Central memory CD4-positive, alpha-beta T cell (primary cell): ENCODE measurements at places on chromosomes 1 and 21.

GRCh38 chr1:235650341-235651169 lies 971 bp upstream of the GNG4 start:
- no peak for DNase-seq

DNA sequence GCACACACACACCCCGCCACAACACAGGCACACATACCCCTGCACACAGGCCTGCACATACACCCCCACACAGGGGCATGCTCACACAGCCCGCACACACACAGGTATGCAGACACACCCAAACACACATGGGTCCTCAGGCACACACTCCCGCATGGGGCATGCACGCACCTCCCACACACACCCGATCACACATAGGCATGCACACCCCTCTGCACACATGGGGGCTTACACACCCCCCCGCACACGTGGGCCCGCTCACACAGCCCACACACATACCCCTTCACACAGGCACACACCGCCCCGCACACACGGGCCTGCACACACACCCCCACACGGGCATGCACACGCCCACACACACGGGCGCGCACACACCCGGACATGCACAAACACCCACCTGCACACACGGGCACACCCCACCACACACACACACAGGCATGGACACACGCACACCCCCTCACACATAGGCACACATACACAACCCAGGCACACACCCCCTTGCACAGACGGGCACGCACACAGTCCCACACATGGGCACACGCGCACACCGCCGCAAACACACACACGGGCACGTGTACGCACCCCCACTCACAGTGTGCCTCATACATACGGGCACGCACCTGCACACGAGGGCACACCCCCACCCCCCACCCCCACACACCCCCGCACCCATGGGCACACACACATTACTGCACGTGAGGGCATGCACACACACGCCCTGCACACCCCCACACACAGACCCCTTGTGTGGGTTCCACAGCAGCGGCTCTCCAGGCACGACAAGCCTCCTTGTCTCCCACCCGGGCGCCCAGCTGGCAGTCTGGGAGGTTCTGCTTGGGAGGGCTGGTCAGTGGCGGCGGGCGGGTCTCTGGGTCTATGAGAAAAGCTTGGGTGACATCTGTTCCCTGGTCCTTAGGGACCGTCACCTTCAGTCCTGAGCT lies 8.3 kb downstream of the ATAD3B start:
- DNase-seq = no peak

GRCh38 chr1:207872621-207873020 lies 38.3 kb downstream of the CD34 start:
- DNase-seq = no peak

GRCh38 chr1:245510144-245510543 lies 355.4 kb downstream of the KIF26B start:
- no peak for DNase-seq

DNA sequence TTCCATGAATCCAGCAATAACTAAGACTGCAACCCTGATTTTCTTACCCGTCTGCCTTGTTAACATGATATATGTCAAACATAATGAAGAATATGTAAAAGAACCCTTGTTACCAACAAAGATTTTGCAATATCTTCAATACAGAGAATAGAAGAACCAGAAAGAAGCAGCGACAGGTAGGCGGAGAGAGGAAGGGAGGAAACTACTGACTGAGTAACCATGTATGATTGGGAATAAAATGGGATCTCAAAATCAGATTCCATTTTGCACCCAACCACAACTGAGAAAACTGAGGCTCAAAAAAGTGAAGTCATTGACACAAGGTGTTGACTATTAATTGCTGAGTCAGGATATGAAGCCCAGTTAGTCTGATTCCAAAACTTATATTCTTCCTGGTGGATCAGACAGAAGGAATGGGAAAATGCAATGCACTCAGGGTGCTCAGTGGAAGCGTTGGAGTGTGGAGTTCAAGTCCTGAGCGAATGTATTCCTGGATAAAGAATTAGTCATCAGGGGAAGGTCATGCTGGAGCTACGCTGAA lies 293.3 kb upstream of the GREM2 start:
- no peak for DNase-seq

GRCh38 chr1:88736633-88737248 lies 52.7 kb downstream of the PKN2 start:
- no peak for DNase-seq

- DNase-seq = peak; percentile 14
These were observed 3.8 kb downstream of the ZNF644 start for GRCh38 chr1:91018006-91018405.
